Right renal cortex interstitium (tissue), 3 donors: ENCODE measurements at places on chromosomes 12 and 14. TPM values are rescaled to one million over a fixed set of nuclear protein-coding genes. Genes with fewer than 3 reads are reported as not detected.

Gene CSRP2
- 105 TPM for polyA plus RNA-seq

Gene ACTN1
- polyA plus RNA-seq: 75.2 TPM

Gene TAS2R30
- 0.21 TPM for polyA plus RNA-seq

Gene CLEC2D
- 11.8 TPM for polyA plus RNA-seq

Gene JAG2
- 6.6 TPM for polyA plus RNA-seq

Gene CLEC4C
- polyA plus RNA-seq: not detected

Gene RNF31
- 46.9 TPM for polyA plus RNA-seq

Gene ZNF664
- polyA plus RNA-seq: 189 TPM

Gene IL31
- polyA plus RNA-seq: not detected

Gene KRT72
- polyA plus RNA-seq: not detected

Gene IFNG
- not detected for polyA plus RNA-seq

Gene AMN
- 17.7 TPM for polyA plus RNA-seq

Gene CCDC77
- polyA plus RNA-seq: 22.5 TPM

Gene DHRS2
- polyA plus RNA-seq: 42.1 TPM

Gene ZBTB42
- 3.8 TPM for polyA plus RNA-seq

Gene RTL1
- 0.04 TPM for polyA plus RNA-seq

Gene CAPZA3
- polyA plus RNA-seq: 0.33 TPM

Gene ATL1
- polyA plus RNA-seq: 8.8 TPM

Gene CLEC4A
- 1.8 TPM for polyA plus RNA-seq

- DNase-seq: no peak
Observed at GRCh38 chr14:97283841-97284240, 486.7 kb downstream of the VRK1 start.

- DNase-seq: no peak
Observed at GRCh38 chr12:104649217-104649824, 192.6 kb downstream of the CHST11 start.

DNA sequence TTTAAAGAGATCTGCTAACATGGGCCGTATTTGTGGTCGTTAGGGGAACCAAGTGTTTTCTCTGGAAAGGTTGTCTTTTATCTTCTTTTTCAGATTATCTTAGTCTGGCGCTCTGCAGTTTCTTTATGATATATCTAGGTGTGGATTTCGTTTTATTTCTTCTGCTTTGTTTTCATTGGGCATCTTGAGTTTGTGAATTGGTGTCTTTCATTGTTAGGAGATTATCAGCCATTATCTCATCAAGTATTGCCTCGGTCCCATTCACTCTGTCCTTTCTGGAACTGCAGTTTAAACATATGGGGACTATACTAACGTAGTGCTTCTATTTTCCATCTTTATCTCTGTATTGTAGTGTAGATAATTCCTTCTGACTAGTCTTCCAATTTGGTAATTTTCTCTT, 60.4 kb downstream of the BICDL1 start:
- no peak for DNase-seq

DNA sequence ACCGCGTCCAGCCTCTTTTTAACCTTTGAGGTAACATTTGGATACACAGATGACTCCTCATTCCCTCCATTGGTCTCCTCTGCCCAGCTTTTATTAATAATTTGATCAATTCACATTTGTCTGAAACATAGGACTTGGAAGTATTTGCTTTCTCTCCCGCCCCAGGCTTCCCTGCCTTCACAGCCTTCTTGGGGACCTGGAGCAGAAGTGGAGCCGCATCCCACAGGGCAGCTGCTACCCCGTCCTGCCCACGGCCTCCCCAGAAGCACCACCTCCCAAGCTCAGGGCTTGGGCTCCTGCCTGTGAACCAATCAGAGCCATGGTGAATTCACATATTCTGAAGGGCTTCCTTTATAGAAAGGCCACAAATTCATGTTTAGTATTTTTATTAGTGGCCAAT, 97.6 kb downstream of the PIWIL1 start:
- DNase-seq: no peak

- no peak for DNase-seq
Observed at GRCh38 chr12:128313931-128314330, 47.0 kb downstream of the TMEM132C start.

DNA sequence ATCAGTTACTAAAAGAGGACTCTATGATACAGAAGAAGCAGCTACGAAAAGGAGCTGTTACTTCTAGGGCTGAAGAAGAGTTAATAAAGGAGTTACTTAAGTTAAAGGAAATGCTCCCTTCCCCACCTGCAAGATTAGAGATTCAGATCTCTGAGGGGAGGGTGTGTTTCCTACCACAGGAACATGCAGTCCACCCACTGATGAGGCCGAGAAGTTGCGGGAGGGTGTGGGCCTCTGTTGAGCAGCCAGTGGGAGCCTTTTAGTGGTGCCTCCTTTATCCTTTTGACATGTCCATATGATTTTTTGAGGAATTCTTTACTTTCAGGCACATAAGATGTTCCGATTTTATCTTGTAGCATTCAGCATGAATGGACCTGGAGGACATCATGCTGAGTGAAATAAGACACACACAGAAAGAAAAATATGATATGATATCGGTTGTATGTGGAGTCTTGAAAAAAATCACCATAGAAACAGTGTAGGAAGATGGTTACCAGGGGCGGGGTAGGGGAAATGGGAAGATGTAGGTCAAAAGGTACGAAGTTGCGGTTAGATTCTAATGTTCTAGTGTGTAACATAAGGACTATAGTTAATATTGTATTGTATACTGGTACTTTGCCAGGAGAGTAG, 4.4 kb upstream of the M6PR start:
- DNase-seq: no peak

GRCh38 chr12:53862831-53863230, 75.8 kb upstream of the HOXC13 start:
- no peak for DNase-seq

DNA sequence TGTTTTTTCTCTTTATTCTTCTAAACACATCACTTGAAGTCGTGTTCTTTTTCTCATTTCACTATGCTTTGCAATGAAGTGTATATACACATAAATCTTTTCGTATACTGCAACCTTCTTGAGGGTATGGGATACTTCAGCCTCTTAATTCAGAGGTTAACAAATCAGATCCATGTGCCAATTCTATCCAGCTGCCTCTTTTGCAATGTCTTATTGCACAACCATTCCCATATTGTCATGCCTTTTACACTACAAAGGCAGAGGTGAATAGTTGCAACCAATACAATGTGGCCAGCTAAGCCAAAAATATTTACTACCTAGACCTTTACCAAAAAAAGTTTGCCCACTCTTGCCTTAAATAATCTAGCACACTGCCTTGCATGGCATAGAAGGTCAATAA, 224.5 kb upstream of the FOXG1 start:
- DNase-seq: no peak

GRCh38 chr12:94599189-94599588, 51.2 kb downstream of the TMCC3 start:
- no peak for DNase-seq

DNA sequence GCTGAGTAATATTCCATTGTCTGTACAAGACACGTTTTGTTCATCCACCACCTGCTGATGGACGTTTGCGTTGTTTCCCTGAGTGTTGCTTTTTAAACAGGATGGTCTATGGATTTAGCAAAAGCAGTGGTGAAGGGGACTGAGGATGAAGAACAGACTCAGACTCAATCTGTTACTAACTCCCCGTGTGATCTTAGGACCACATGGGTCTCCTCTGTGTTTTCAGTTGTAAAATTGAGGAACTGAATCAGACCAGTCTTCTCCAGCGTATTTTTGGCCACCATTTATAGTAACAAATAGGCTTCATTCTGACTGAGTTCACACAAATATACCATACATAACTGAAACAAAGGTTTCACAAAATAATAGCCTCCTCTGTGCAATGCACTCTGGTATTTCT, 85.6 kb downstream of the FOXN3 start:
- DNase-seq: no peak

- DNase-seq: no peak
Observed at GRCh38 chr14:97273540-97273939, 476.4 kb downstream of the VRK1 start.

- no peak for DNase-seq
Observed at GRCh38 chr12:124796303-124796960, 67.2 kb downstream of the SCARB1 start.

GRCh38 chr12:50727466-50727865, 36.4 kb upstream of the ATF1 start:
- DNase-seq: no peak

DNA sequence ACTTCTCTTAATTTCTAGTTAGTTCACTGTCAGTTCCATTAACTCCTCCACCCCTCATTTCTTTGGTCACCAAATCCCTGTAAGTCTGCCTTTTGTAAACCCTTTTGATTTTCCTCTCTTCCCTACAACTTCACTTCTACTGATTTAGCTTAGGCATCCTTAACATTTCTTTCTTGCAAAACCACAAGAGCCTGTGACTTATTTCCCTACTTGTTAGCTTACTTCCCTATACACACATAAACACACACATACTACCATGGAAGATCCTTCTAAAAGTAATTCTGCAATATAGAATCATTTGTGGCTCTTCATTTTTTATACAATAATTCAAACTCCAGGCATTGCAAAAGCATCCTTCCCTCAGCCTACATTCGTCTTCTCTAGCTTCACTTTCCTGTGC, 494.3 kb upstream of the USP15 start:
- no peak for DNase-seq

- no peak for DNase-seq
Observed at GRCh38 chr12:16030744-16031143, 119.6 kb downstream of the DERA start.

DNA sequence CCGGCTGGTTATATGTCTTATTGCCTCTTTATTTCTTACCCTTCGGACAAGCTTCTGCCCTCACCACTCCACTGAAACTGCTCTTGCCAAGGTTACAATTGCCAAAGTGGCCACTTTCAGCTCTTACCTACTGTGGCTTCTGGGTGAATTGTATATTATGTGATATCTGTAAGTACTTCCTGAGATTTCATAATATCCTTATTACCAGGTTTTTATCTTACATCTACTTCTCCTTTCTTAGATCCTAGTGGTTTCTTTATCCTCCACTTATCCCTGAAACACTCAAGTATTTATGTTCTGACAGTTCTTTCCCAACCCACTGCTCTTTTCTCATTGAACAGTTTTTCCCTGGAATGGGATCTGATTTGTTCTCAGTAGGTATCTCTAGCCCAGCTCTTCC, 10.5 kb downstream of the CELA1 start:
- no peak for DNase-seq

- no peak for DNase-seq
Observed at GRCh38 chr12:118102070-118102469, 1.7 kb downstream of the VSIG10 start.

DNA sequence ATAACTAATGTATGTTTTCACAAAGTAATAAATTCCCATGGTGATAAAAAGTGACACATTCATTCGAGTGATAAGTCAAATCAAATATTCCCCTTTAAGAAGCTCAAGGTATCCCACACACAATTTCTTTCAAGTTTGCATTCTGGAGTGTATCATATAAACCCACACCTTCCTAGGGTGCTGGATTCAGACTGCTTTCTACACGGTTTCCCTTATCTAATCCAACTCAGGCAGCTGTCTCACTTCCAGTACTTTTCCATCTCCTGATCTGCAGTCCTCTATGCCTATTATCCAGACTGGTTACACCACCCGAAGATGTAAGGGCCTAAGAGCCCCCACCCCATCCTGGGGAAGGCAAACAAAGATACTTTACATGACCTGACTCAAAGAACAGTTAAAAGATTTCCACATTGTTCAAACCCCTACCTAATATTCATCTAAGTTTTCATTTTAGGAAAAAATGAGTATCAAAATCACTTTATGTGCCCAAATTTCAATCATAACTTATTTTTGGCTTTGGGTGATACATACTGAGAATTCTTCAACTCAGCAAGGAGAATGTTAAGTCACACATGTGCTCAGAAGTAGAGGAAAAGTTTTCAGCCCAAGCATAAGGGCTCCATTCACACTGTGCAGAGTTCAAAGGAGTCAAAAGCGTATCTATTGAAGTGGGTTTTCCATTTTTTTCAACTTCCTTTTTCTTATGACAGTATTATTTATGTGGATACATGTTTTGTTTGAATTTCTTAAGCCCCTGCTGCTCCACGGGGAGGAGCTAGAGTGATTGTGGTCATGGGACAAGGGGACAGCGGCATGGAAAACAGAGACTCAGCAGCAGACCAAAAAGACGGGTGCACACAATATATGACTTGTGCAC, 41.8 kb downstream of the CORO1C start:
- no peak for DNase-seq

DNA sequence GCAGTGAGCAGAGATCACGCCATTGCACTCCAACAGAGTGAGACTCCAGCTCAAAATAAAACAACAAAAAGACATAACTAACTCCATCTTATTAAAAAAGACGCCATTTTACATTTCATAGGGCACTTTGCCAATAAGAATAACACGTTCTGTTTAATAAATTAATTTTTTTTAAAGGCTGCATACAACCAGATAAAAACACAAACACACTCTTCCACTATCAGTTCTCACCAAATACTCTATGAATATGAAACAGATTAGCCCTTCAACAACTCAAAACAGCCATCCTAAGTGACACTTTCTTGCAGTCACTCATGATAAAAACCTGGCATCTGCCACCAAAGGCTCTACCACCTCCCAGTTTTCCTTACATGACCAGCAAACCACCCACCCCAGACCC, 16.1 kb downstream of the AICDA start:
- no peak for DNase-seq

DNA sequence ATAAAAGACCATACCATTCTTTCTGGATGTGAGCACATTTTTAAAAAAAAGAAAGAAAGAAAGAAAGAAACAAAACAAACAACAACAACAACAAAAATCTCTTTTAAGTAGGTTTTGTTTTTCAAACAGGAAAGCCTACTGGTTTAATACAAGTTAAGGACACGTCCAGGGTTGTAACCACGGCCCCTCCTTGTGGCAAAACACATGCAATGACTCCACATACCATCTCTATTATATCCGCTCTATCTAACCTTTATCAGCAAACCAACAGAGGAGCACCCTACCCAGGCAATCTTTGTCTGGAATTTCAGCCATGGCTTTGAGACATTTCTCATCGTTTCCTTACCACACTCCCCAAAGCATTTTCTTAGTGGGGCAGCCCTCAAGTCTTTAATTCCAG, 360.5 kb upstream of the TMPO start:
- DNase-seq: peak; percentile 21

GRCh38 chr14:21476523-21476924, 235 bp downstream of the RAB2B start:
- DNase-seq: no peak

- no peak for DNase-seq
Observed at GRCh38 chr12:32053881-32054624, 52.6 kb upstream of the BICD1 start.

- no peak for DNase-seq
Observed at GRCh38 chr14:91946622-91947474, 646 bp downstream of the FBLN5 start.

DNA sequence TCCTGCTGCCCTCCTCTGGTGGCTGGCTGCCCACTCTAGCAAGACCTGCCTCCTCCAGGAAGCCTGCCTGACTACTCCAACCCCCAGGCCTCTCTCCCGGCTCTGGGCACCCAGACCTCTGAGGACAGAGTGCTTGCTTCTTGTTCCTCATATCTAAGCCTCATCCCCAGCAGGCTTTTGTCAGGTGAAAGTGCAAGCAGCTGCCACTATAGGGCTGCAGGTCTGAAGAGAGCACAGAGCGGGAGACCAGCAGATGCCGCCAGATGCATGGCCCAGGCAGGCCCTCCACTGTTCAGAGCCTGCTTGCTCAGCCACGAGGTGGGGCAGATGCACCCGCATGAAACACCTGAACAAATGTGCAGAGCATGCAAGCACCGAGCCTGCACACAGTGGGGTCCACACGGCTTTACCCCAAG, 73.0 kb downstream of the SERPINA3 start:
- no peak for DNase-seq
